ENCODE measurements at places on chromosomes 3 and 15.

GRCh38 chr3:187516446-187517185 lies 148.4 kb downstream of the RTP4 start:
- DNase-seq, result no peak

- peak; percentile 35 for DNase-seq
These were observed 6.7 kb upstream of the SRP14 start for GRCh38 chr15:40045572-40046217.

DNA sequence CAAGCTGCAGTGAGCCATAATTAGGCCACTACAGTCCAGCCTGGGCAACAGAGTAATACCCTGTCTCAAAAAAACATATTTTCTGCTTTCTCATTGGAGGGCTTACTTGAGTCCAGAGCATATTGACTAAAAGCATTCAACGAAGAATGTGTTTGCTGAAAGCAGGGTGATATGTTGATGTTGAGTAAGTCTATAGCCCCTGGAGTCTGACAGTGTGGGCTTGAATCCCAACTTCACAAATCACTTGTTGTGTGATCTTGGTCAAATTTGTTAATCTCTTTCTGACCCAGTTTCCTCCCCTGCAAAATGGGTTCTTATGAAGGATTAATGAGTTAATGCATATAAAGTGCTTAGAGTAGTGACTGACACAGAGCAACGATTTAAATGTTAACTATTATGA lies 403.9 kb downstream of the MECOM start:
- DNase-seq, result no peak

DNA sequence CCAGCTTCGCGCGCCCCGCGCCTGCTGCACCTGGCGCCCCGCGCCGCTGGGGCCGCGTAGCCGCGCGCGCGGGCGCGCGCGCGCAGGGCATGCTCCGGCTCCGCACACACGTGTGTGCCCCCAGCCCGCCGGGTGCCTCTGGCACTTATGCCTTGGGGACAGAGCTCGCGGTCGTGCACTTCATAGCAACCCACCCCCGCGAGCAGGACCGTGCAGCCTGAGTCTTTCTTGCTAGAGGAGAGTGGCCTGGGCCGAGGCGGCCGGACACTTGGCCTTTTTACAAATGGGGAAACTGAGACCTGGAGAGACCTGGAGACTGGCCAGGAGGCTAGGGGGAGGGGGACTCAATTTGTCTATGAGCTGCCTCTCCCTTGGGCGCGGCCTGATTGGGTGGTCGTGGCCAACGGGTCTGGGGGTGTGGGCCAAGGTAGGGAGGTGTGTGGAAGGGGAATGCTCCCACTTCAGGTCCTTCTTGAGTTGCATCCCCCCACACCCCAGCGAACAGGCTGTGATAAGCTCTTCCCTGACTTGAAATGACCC lies 562 bp downstream of the NBEAL2 start:
- no peak for DNase-seq

DNA sequence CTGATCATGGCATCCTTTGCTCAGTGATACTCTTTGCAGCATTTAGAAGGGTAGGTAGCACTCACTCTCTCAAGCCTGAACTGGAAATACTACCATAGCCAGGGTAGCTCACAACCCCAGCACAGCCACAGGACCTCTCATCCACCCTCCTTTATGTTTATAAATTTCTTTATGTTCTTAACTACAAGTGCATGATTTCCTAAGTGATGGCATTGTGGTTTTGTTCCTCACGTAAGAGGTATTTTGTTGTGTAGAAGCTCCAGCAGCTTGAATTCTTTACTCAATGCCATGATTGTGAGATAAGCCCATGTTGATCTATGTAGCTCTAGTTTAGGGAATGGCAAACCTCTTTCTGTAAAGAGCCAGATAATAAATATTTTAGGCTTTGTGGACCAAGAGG lies 7.9 kb upstream of the RTP3 start:
- DNase-seq, result no peak

GRCh38 chr3:188352196-188352927 lies 198.4 kb downstream of the LPP start:
- DNase-seq, result no peak

- DNase-seq, result peak; percentile 29
These were observed 129.8 kb downstream of the NSMCE3 start for GRCh38 chr15:29139540-29140459.

GRCh38 chr15:99109555-99110021 lies 4.7 kb downstream of the SYNM start:
- DNase-seq, result no peak

DNA sequence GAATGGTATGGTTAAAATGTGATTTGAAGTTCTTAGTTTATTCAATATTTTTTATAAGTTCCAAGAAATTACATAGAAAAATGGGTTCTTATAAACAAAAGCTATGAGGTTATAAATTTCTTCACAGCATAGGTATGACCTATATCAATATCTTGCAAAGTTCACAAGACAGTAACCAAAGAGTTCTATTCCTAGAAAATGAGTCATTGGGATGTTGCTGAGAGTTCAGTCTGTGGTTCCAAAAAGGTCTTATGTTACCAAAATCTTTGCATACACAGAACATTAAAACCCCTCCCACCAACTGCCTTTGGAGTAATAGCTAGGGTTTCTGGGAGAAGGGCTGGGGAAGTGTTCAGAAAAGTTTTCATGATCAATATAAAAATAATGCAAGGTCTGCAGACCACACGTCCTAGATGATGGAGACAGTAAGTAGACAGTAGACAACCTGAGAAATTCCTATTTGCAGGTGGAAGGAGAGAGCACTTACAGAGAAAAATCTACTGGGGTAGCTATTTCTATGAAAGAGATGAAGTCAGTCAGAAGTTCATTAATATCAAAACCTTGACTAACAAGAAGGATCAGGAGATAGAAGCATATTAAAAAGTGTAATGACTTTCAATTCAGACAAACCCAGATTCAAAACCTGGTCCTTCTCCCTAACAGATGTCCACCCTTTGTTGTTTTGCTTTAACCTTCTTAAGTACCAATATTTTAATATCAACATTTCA lies 279.3 kb downstream of the KCNH8 start:
- DNase-seq, result no peak

DNA sequence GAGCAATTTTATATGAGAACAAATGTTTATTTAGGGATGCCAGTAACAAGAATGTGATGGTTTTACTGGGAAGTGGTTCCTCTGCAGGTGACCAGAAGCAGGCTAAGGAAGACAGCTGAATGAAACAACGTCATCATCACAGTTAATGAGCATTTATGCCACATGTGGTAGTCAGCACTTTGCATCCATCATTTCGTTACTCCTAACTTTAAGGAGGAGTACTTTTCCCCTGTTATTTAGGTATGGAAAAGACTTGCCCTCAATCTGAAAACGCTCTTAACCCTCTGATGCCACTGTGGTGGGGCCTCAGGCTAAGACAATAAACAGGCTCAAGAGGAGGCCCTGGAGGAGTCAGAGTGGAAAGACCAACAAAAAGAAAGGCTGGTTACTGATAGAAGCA lies 31.2 kb downstream of the INTS14 start:
- no peak for DNase-seq

DNA sequence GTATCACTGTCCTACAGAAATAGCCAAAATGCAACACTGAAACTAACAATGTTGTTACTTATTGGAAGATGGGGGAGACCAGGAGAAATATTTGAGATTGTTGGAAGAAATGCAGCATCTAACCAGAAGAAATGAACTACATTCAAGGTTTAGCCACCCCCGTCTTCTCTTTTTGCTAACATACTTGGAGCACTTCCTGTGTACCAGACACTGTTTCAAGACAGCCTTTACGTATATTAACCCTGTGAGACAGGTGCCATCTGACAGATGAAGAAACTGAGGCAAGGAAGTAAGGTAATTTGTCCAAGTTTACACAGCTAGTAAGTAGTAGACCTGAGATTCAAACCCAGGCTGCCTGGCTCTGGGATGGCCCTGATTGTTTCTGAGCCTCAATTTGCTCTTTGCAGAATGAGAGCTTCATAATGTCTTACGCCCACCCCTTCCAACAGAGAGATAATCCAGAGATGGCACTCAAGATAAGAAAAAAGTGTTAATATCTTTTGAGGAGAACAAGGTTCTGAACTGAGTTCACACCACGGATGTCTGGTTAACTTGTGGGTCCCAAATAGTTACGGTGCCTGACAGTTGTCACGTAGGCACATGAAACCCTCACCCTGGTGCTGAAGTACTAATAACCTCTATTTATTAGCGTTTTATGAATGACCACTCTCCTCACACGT lies 26.1 kb downstream of the RASGRP1 start:
- DNase-seq, result no peak

DNA sequence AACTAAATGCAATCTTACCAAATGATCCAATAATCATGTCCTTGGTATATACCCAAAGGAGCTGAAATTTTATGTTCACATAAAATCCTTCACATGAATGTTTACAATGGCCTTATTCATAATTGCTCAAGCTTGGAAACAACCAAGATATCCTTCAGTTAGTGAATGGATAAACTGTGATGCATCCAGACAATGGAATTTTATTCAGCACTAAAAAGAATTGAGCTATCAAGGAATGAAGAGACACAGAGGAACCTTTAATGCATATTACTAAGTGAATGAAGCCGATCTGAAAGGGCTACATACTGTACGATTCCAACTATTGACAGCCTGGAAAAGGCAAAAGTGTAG lies 168.4 kb downstream of the PDE8A start:
- no peak for DNase-seq

GRCh38 chr3:25789596-25790556 lies at the start of gene OXSM:
OXSM (plus strand) TSS chr3:25790090; CDS start chr3:25791021, 931 bp downstream.
- peak; percentile 94 for DNase-seq

- DNase-seq, result peak; percentile 57
These were observed 1.1 kb downstream of the CMTM7 start for GRCh38 chr3:32392536-32393302.

- DNase-seq, result peak; percentile 11
These were observed 475.4 kb downstream of the AGBL1 start for GRCh38 chr15:86555098-86555497.

- DNase-seq, result no peak
These were observed 56.3 kb upstream of the SEC13 start for GRCh38 chr3:10377148-10377725.

DNA sequence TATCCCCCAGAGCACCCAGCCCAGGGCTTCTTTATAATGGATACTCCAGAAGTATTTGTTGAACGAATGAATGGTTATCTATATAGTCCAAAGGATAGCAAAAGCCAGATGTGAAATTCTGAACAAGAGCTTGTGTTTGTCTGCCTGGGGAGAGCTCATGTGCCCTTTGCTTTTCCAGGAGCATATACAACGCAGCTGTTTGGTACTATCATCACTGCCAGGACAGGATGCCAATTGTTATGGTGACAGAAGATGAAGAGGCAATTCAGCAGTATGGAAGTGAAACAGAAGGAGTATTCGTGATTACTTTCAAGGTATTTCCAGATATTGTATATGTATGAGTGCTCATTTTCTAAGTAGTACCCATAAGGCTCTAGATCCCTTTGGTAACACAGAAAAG lies 15.2 kb downstream of the DIS3L start:
- no peak for DNase-seq

- no peak for DNase-seq
These were observed 12.5 kb upstream of the NR1D2 start for GRCh38 chr3:23932571-23932970.

GRCh38 chr3:178200316-178200715 lies 335.9 kb upstream of the KCNMB2 start:
- no peak for DNase-seq

DNA sequence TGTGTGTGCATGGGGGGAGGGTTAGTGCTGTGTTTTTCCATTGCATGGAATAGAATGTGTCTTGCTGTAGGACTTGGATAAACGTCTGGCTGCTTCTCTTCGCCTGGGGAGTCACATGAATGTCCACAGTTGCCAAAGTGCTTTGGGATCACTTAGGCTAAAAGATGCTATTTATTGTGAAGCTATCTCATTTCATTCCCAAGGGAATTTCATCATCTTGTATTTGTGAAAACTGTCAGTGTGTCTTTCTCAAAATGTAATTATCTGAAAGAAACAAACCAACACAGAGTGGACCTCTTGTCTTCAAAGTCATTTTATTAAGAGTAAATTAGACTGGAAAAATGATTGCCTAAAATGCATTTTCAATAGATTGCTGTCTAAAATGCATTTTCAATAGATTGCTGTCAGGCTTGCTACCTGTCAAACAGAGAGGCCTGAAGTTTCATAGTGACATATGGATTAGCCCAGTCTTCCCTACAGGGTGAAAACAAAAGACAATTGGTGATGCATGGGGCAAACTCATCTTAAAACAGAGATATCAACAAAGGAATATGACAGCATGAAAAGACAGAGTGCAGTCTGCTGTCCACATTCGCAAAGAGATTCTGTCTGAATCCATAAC lies 117.1 kb upstream of the GOLIM4 start:
- DNase-seq, result no peak

- no peak for DNase-seq
These were observed 151.1 kb upstream of the OSTN start for GRCh38 chr3:191047930-191048329.

DNA sequence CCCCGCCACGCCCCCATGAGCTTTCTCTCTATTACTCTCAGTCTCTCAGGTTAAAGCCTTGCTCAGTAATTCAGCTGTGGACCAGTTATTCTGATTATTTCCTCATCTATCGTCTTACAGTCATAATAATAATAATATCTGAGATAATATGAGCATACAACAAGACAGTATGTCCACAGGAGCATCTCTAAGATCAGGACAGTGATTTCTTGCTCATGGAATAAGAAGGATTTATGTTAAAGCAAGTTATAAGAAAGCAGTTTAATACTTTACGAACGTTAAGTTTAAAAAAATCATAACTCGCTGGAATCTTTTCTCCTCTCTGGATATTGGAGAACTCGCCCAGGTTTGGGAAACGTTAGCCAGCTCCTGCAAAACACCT lies 643 bp upstream of the LMCD1 start:
- DNase-seq, result no peak
